DMS79 treated with DMSO at 0.1 percent for 48 hours (cell line): ENCODE measurements at places on chromosomes 7 and 10.

- DNase-seq: no peak
These were observed 1258.1 kb upstream of the CELF2 start for GRCh38 chr10:9759596-9759995.

GRCh38 chr10:112246-112645 is 23.0 kb upstream of the ZMYND11 start:
- DNase-seq: peak; percentile 1

GRCh38 chr10:129035052-129035827 is 431.8 kb upstream of the MGMT start:
- DNase-seq: no peak

DNA sequence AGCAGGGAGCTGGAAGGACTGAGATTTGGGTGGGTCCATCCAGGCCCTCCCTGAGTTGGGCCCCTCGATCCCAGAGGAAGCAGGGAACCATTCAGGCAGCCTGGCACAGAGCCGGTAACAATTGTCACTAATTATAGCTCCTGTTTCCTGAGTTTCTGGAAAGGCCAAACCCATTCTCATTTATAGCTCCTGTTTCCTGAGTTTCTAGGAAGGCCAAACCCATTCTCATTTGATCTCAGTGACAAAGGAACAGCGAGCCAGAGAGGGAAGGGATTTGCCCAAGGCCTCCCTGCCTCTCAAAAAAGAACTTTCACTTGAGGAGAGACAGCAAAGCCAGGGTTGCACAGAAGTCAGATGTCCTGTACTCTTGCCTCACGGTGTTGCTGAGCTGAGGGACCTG is 521.9 kb downstream of the TYW1 start:
- DNase-seq: no peak
